Activated naive CD8-positive, alpha-beta T cell treated with anti-CD3 and anti-CD28 coated beads for 36 hours (primary cell): ENCODE measurements at places on chromosomes 7 and 10. TPM values are rescaled to one million over a fixed set of nuclear protein-coding genes. Genes with fewer than 3 reads are reported as not detected.

HOXA4 gene
- not detected for total RNA-seq

ARL5B gene
- total RNA-seq: 12.9 TPM

GRCh38 chr7:127937066-127937680 lies 94.1 kb downstream of the LRRC4 start:
- no peak for DNase-seq

DNA sequence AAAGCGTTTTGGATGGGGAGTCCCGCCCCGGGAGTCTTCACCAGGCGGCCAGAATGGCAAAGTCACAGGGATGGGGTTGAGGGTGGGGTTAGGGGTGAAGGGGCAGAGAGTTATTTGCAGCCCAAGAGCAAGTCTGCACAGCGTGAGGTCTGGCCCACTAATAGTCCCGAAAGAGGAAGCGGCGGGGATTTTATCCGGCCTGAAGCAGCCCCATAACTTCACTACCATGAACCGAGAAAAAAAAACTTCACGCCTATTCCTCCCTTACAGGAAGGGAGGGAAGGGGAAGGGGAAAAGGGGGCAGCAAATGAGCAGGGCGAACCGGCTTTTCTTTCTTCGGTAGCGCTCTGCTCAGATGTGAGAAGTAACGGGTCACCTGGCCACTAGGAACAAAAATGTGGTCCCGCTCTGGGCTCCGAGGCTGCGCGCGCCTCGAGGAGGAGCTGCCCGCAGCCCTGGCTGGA lies 712 bp downstream of the ITPRIP start:
- no peak for DNase-seq

GRK5 gene
- 12.8 TPM for total RNA-seq

HNRNPH3 gene
- 165 TPM for total RNA-seq

DNA sequence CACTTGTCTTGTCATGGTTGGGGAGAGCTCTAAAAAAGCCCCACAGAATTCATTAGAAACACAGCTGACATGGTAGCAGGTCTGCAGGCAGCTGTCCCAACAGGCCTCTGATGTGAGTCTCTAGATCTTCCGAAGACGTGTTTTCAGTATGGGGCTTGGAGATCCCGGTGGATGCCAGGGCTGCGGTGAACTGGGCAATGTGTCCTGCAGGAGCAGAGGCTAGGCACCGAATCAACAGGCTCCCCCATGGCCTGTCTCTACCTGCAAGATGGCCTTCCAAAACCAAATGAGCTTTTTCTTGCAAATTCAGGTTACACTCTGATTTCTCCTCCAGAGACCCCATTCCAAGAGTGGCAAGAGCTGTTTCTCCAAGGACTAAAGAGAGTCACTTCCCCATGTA lies 2.9 kb downstream of the CPXM2 start:
- no peak for DNase-seq

NAMPT gene
- 590 TPM for total RNA-seq

GRCh38 chr10:8051851-8052257 lies 2.6 kb upstream of the GATA3 start:
- no peak for DNase-seq

- DNase-seq: no peak
Observed at GRCh38 chr7:140009735-140010134, 53.0 kb downstream of the PARP12 start.

- no peak for DNase-seq
Observed at GRCh38 chr10:15461353-15462108, 90.4 kb upstream of the FAM171A1 start.

DNA sequence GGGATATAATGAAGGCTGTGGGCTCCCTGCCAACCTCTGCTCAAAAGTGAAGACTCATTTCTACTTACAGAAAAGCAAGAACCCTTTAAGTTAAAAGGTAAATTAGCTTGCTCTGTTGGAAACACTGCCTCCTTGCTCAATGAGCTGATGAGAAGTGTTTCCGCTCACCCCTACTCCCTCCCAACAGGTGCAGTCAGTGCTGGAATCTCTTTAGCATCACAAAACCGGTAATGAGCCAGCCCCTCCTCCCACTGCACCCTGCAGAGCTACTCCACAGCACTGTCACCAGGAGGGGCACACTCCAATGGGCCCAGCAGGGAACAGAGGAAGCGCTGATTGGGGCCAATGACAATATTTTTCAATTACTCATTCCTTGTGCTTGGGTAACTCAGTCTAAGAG lies 262.5 kb downstream of the TCERG1L start:
- DNase-seq: no peak

GRCh38 chr10:27537787-27538186 lies 33.7 kb downstream of the RAB18 start:
- DNase-seq: no peak

DNA sequence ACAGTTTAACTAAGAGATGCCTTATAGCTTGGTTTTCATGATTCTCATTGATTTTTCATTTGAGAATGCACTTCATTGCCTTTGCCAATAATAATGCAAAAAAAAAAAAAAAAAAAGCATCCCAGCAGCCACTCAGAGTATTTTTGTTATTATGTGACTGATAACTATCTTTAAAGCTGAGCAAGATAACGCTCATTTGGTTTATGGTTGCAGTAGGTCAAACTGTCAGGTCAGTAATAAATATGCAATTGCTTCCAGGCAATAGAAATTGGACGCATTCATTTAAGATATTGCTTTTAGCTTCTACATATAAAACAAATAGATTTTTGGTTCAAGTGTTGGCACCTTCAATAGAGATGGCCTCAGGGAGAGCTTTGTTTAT lies 215.1 kb downstream of the PRPF18 start:
- DNase-seq: no peak

DNA sequence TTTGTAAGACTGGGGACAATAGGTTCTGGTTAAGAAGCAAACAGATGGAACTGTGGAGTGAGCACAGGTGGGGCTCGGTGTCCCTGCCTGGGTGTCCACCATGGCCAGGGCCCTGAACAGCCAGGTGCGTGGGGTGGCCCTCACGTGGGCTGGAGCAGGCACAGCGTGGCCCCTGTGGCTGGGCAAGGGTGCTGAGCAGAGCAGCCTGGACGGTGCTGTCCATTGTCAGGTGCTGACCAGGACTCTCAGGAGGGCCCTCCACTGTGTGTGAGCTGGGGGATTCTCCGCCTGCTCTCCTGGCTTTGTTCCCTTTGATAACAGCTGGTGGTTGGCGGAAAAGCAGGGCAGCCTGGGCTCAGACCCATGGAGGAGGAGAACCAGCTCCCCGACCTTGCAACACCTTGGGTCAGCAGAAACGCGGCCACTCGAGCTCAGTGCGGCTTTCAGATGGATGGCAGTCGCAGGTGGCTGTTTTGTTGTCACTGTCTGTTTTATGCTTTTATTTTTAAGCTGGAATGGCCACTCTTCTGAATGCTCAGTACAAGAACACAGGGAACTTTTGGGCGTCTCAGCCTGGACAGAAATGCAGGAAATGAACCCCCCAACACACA lies 273.9 kb upstream of the ADARB2 start:
- no peak for DNase-seq

ST7 gene
- total RNA-seq: 10.2 TPM

- no peak for DNase-seq
Observed at GRCh38 chr7:7136466-7137381, 45.6 kb upstream of the C1GALT1 start.

DNA sequence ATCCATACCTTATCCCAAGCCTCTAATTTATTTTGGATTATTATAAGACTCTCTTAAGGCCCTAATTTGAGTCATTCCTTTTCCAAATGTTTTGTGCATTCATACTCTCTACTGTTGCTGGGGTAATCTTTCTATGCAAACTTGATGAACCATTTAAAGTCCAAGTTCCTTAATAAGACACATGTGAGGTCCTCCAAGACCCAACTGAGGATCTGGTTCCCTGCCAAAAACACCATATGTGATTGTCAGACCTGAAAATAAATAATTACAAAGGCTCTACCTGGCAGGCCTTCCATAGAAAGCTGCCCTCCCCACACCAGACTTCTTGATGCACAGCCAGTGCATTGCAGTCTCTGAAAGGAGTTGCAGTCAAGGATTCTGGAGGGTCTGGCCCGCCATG lies 257.9 kb upstream of the AKR1E2 start:
- no peak for DNase-seq

DNA sequence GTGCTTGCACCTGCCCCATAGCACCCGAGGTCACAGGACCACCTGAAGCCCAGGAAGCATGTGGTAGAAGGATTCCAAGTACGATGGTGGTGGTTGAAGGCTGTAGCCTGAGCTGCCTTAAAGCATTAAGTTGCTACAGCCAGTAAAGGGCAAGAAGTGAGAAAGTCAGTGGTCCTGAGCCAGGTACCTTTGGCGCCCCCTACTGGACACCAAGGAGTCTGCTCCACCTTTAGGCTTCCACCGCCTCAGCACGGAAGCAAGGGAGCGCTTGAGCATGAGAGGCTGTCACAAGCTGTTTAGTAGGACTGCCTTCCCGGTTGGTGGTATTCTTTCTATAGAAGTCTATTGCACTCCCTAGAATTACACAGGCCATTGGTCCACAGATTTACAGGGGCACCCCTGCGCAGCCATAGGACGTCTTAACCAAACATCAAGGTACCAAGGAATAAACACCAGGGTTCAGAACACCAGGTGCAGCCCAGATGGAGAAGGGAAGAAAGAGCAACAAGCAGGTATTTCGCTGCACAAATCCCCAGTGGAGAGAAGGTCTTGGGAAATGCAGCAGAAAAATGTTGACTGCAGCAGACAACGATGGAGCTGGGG lies 2.2 kb downstream of the CRTAC1 start:
- peak; percentile 61 for DNase-seq

DNA sequence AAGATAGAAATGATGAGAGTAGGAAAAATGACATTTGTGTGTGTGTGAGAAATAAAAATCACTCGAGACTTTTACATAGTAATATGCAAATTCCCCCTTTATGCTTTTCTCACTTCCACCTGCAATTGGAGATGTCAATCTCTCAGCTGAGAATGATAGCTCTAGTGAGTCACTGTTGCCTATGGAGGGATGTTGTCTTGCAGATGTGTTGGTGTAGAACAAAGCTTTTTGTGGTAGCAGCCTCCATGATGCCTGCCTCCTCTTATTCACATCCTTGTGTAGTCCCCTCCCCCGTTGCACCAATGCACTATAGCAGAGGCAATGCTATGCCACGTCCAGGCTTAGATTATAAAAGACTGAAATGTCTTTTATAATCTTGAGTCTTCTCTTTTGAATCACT lies 33.8 kb downstream of the SPAG6 start:
- peak; percentile 59 for DNase-seq

PNLIPRP1 gene
- total RNA-seq: not detected

GRCh38 chr10:84256510-84257342 lies 11.9 kb downstream of the RGR start:
- DNase-seq: peak; percentile 53

SPACDR gene
- 1.5 TPM for total RNA-seq

DNA sequence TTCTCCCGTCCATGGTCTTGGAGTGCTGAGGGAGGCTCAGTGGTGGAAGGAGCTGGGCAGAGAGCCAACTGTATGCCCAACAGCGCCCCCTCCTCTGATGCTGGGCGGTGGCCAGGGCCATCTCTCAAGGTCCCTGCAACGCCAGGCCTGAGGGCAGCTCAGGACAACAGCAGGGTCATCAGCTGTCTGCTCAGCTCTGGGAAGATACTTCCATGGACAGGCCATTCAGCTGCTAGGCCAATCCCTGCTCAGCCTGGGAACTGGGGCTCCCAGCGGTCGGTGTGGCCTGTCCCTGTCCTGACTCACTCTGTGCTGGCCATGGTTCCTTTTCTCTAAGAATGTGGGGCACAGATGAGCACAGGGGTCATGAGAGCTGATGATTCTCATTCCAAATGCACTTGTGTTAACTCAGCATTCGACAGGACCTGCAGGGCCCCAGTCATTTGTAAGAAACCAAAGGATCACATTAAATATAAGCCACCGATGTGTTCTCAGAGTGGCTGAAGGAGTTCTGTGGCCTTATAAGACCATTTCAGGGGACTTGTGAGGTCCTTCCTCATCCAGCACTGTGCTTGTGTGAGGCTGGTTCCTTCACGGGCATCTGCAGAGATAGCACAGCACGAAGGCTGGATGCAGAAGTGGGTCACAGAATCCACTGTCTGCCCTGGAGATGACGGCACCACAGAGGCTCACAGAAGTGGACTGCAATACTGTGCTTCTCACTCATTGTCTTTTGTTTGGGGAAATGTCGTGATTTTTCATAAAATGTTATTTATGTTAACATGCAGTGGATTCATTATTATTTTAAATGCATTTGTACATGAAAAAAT lies 73.0 kb downstream of the ADCY1 start:
- DNase-seq: no peak

SH2D4B gene
- 0.18 TPM for total RNA-seq

RSBN1L gene
- 21.8 TPM for total RNA-seq

DNA sequence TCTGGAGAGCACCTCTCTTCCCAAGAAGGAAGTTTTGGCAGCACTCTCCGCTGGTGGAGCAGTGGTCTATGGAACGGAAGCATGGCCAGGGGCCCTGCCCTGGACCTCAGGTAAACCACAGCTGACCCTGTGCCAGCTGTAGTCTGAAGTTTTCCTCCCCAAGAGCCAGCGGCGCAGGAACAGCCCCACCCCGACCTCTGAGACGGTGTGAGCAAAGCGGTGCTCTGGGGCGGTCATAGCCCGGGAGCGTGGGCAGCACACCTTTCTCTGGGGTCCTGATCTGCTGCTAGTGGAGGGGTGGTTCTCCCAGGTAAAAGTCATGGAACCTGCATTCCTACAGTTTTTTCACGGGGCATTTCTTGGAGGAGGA lies 52.6 kb downstream of the TSPAN15 start:
- no peak for DNase-seq

GRCh38 chr10:67385566-67385965 lies 310.4 kb downstream of the CTNNA3 start:
- DNase-seq: no peak

DNA sequence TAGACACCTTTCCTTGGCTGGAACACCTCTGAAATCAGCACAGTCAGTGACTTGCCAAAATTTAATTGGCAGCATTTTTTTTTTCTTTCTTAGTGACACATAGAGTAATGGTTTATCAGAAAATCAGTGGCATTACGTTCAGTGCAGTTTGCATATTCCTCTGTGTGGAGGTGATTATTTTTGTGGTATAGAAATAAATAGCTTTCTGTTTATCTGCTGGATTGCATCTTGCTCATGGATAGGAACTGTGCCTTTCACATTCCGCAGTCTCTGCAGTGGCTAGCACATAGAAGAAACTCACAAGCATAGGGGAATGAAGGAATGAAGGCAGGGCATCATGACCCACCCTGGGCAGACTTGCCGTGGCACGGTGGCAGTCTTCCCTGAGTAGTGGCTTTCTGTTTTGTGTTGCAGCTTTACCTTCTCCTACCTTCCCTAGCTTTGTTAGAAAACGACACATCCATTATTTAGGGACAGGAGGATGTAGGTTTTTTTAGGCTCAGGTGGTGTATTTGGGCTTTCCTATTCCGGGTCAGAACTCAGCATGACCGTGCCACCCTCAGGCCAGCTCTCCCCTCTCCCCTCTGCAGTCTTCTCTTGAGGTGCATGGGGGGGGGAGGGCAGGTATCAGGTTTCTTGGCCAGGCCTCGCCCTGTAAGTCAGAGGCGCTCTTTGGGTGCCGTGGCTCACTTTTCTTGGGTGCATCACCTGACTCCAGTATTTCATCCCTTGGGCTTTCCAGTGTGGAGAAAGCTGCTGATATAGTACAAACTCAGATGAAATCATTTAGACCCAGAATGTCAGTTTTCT lies 112.5 kb upstream of the GJD4 start:
- no peak for DNase-seq

HMX2 gene
- 0.12 TPM for total RNA-seq

UNC5B gene
- total RNA-seq: not detected
